Ovary (tissue), 10 donors: ENCODE measurements at places on chromosomes 5 and 9. TPM values are rescaled to one million over a fixed set of nuclear protein-coding genes. Genes with fewer than 3 reads are reported as not detected.
A peak's percentile ranks its signal among the peaks of the same experiment; 100 is the strongest.

GRCh38 chr5:16924206-16924605, 11.9 kb downstream of the MYO10 start:
- H3K36me3 ChIP-seq: no peaks in the 10 kb centered on the region
- no peak overlapping the region for H3K27ac ChIP-seq
- DNase-seq: no peak
- no peak overlapping the region for H3K4me3 ChIP-seq

GRCh38 chr5:159106193-159106568, 6.5 kb upstream of the EBF1 start:
- no peak overlapping the region for H3K27ac ChIP-seq
- H3K4me1 ChIP-seq: peaks cover 11% of the 10 kb centered on the region
- H3K4me3 ChIP-seq: peak overlapping the region; percentile 28
- H3K27me3 ChIP-seq: no peaks in the 10 kb centered on the region
- no peak for DNase-seq
- H3K36me3 ChIP-seq: no peaks in the 10 kb centered on the region

GRCh38 chr5:143147902-143148301, 255.6 kb downstream of the NR3C1 start:
- no peaks in the 10 kb centered on the region for H3K27me3 ChIP-seq
- no peak overlapping the region for H3K27ac ChIP-seq
- no peak overlapping the region for H3K4me3 ChIP-seq
- no peaks in the 10 kb centered on the region for H3K36me3 ChIP-seq
- peaks cover 4% of the 10 kb centered on the region for H3K4me1 ChIP-seq
- peak; percentile 26 for DNase-seq

- H3K4me3 ChIP-seq: no peak overlapping the region
- DNase-seq: no peak
- H3K4me1 ChIP-seq: no peaks in the 10 kb centered on the region
- H3K27me3 ChIP-seq: no peaks in the 10 kb centered on the region
Observed at GRCh38 chr9:107613321-107613720, 123.8 kb upstream of the KLF4 start.

- H3K4me1 ChIP-seq: no peaks in the 10 kb centered on the region
- no peak for DNase-seq
- no peak overlapping the region for H3K4me3 ChIP-seq
- no peaks in the 10 kb centered on the region for H3K36me3 ChIP-seq
Observed at GRCh38 chr9:69745716-69746437, 13.9 kb downstream of the PTAR1 start.

DNA sequence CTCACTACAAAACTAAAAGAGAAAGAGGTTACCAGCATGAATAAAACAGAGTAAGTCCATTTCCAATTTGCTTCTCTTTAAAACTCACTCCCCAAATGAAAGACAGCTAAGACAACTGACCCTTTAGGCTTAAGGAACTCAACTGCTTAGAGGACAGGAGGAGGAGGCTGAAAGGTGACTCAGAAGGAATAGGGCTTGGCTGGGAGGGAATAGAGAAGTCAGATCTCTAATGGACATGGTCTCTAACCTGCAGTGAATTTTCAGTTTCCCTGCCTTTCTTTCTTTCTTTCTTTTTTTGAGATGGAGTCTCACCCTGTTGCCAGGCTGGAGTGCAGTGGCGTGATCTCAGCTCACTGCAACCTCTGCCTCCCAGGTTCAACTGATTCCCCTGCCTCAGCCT, 261.8 kb upstream of the CLINT1 start:
- H3K4me3 ChIP-seq: no peak overlapping the region
- no peaks in the 10 kb centered on the region for H3K27me3 ChIP-seq
- H3K36me3 ChIP-seq: no peaks in the 10 kb centered on the region
- H3K4me1 ChIP-seq: no peaks in the 10 kb centered on the region
- no peak overlapping the region for H3K27ac ChIP-seq

DNA sequence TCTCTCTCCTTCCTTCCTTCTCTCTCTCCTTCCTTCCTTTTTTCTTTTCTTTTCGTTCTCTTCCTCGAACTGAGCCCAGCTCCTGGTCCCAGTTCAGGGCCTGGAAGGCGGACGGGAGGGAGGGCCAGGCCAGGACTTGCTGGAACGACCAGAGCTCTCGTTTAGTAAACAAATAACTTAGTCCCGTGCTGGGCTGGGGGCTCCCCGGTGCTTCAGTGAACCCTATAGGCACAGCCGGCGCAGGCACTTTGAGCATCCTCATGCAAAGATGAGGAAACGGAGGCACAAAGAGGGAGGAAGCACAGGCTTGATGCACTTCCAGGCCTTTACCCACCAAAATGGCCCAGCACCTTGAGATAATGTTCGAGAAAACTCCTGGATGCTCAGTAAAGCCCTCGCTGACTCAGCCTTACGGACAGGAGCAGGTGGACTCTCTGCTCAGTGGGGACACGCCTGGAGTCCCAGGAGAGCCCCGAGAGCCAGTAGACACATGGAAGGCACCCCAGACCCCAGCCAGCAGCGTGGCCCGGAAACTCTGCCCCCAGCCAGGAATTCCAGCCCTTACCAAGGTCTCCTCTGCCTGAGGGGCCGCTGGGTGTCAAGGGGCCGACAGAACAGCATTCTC, 18.8 kb downstream of the FAM163B start:
- no peaks in the 10 kb centered on the region for H3K27me3 ChIP-seq
- H3K27ac ChIP-seq: no peak overlapping the region
- no peak for DNase-seq
- no peaks in the 10 kb centered on the region for H3K36me3 ChIP-seq

- H3K4me1 ChIP-seq: no peaks in the 10 kb centered on the region
- H3K27ac ChIP-seq: no peak overlapping the region
- no peaks in the 10 kb centered on the region for H3K27me3 ChIP-seq
- no peak for DNase-seq
Observed at GRCh38 chr5:5146530-5147160, 6.5 kb downstream of the ADAMTS16 start.

TNFSF8 gene
- polyA plus RNA-seq: 0.38 TPM

SLC45A2 gene
- polyA plus RNA-seq: not detected

STKLD1 gene
- 1.3 TPM for polyA plus RNA-seq

ZNF354C gene
- 6.2 TPM for polyA plus RNA-seq

AK1 gene
- 87.4 TPM for polyA plus RNA-seq

SCGB3A2 gene
- 0.36 TPM for polyA plus RNA-seq
